ENCODE measurements at places on chromosomes 5 and 9.
A peak's percentile ranks its signal among the peaks of the same experiment; 100 is the strongest.

DNA sequence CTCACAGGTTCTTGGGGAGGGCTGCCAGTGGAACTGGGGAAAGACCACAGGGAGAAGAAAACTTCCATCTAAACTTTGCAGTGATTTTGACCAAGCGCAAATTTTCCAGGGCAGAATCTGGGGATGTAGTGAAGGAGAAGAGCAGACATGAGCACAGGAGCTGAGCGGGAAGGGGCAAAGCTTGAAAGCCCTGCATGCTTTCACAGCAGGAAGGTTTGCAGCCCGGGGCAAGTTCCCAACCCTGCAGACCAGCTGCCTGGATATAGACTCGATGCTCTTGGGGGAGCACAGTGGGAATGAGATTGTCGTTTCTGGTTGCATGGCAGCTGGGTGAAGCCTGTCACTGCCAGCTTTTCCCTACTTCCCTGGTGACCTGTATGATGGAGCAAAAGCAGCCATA is 276.8 kb upstream of the RORB start:
- DNase-seq = no peak

DNA sequence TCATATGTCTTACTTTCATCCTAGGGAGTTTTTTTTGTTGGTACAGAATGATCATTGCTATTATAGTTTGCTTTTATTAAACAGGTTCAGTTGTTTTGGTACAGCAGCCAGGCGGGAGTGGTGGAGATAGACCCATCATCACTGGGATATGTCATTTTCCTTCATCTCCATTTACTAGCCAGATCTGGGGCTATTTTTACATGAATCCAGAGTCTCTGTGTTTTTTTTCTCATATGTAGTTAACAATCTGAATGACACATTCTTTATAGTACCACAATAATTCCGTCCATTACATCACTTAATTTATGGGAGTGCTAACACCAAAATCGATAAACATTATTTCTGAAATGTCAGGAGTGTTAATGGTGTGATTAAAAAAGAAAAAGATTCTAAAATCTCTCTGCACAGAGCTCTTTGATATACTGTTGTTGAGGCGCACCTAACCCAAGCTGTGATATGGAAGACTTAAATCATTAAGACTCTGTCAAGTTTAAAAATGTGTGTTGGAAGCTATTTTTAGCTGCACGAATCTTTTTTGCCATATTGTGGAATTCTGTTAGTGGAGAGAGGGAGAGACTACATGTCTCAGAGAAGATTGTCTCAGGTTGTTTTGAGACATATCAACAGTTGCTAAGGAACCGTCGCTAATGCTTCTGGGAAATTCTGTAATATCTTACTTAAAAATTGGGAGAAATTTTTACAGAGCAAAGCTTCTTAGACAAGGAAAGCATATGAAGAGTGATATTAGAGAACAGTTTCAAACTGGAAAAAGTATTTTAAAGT is 59.6 kb downstream of the RPS23 start:
- no peak for DNase-seq

DNA sequence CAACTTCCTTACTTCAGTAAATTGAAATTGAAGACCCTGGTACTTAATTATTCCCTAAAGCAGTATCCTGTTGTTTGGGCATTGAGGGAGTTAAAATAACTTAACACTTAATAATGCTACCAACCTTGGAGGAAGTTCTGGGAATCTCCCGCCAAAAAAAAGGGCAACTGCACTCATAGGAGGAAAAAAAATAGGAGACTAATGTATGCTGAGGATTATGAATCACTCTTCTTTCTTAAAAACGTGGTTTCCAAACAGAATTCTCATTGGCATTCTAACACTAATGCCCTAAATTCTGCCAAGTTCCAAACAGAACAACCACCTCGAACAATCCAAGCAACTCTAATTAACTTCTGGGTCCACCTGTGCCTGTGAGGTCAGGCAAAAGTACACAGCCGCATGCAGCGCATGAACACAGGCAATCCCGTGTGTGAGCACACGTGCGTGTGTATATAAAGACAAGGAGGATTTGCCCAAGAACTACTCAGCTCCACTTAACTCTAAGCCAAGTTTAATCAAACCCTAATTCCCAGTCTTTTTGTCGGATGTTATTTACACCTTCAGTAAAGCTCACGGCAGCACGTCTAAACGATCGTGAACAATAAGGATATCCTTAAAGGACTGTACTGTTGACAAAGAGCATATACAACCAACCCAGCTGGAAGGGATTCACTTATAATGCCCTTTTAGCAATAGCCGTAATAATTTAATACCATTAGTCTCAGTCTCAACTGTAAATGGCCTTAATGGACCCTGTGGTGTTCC is 78.4 kb downstream of the EBF1 start:
- DNase-seq = peak; percentile 20

- DNase-seq = no peak
Measured at GRCh38 chr9:122978601-122979000, 37.8 kb downstream of the RABGAP1 start.

GRCh38 chr5:73786043-73786831 is 160.2 kb downstream of the ARHGEF28 start:
- DNase-seq = peak; percentile 58

GRCh38 chr9:15778861-15779260 is 226.0 kb downstream of the CCDC171 start:
- DNase-seq = no peak

DNA sequence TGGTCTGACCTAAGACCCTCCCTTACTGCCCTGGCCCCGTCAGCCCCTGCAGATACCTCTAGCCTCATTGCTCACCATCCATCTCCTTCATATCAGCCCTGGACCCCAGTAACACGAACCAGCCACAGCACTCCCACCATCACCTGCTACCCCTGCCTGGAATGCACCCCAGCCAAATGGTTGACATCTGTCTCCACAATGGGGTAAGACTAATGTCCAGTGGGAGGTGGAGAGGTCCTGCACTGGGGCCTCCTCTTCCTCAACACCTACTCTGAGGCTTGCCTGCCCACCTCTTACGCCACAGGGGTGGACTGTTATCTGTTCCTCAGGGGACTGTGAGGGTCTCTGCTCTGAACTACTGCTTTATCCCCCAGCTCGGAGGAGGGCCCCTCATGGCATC is 12.1 kb downstream of the CSF2 start:
- no peak for DNase-seq

GRCh38 chr9:117306032-117306431 is 108.8 kb downstream of the ASTN2 start:
- no peak for DNase-seq

- DNase-seq = no peak
Measured at GRCh38 chr9:108877524-108877923, 15.5 kb downstream of the ACTL7A start.

- DNase-seq = no peak
Measured at GRCh38 chr9:112753725-112754124, 3.2 kb downstream of the SNX30 start.

GRCh38 chr9:92483627-92484545 is 1.6 kb upstream of the ASPN start:
- no peak for DNase-seq

- DNase-seq = no peak
Measured at GRCh38 chr9:76020652-76021051, 130.2 kb downstream of the PCSK5 start.

GRCh38 chr9:120386390-120387131 is 193.4 kb downstream of the CDK5RAP2 start:
- DNase-seq = peak; percentile 95

DNA sequence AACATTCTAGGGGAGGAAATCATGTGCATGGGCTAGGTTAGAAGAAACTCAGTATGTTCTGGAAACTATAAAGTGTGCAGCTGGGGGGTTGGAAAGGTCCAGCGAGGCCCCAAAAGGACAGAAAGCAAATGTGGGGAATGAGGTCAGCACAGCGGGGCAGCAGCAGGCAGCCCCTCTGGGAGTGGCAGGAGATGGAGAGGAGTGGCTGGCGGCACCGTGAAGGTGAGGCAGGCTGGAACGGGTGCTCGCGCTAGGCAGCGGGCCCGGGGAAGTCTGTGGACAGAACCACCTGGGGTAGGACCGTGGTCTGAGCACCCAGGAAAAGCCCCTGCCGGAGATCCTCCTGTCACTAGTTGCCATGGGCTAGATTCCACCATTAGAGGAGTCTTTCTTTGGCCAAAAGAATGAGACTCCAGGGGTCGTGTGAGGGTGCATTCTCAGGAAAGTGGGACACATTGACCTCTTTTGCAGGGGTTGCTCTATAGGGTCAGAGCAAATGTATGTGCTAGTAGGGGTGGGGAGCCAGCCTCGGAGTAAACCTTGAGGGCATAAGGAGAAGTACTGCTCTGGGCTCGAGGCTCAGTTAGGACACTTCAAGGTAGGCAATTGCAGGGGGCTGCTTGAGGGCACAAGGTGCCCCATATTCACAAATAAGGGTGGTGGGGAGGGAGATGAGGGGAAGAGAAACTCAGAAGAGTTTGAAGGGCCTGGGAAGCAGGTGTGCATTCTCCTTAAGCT is 61.2 kb downstream of the IL6ST start:
- DNase-seq = no peak

DNA sequence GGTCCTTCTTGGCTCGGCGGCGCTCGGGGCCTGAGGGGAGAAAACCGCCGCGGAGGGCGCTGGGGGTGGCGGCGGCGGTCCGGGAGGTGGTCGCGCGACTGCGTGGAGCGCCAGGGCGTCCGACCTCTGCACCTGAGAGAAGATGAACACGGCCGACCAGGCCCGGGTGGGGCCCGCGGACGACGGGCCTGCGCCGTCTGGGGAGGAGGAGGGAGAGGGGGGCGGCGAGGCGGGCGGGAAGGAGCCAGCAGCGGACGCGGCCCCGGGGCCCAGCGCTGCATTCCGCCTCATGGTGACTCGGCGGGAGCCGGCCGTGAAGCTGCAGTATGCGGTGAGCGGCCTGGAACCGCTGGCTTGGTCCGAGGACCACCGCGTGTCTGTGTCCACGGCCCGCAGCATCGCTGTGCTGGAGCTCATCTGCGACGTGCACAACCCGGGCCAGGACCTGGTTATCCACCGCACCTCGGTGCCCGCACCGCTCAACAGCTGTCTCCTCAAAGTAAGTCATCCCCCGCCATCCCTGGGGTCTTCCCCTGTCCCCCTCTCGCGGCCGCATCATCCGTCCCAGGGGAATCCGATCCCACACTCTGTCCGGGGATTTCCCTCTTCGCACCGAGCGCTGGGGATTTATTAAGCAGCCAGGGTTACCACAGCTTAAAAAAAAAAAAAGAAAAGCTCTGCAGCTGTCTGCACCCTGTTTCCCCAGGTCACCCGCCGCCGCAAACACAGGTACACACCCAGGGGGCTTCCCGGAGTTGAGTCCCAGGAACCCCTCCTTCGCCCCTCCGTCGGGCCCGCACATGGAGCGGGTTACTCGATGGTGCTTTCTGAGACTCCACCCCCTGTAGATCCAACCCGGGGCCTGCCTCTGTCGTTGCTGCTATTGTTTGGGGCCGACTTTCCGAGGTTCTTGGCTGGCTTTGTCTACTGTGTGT is at the start of gene GTF3C4:
GTF3C4 (plus strand) TSS at position 8 of the 935 bp plus-strand sequence; CDS start at position 143, 135 bp downstream.
- no peak for DNase-seq

- no peak for DNase-seq
Measured at GRCh38 chr5:173848986-173849596, 39.1 kb upstream of the CPEB4 start.

DNA sequence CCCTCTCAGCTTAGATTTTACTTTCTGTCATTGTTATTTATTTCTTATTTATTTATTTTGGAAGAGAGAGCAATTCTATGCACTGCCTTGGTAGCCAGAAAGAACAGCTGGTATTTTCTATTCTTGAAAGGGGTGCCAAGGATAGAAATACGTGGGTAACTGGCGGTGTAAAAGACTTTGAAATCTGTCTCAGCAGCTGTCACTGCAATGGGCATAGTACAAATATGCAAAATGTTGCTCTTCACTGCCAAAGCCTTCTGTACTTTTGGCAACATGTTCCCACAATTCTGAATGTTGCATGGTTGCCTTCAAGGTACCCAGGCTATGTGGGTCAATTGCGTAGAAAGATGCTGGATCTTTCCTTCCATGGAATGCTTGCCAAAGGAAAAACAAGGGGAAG is 230.2 kb upstream of the EDIL3 start:
- DNase-seq = no peak

- DNase-seq = no peak
Measured at GRCh38 chr9:77819657-77820056, 171.5 kb upstream of the GNA14 start.

DNA sequence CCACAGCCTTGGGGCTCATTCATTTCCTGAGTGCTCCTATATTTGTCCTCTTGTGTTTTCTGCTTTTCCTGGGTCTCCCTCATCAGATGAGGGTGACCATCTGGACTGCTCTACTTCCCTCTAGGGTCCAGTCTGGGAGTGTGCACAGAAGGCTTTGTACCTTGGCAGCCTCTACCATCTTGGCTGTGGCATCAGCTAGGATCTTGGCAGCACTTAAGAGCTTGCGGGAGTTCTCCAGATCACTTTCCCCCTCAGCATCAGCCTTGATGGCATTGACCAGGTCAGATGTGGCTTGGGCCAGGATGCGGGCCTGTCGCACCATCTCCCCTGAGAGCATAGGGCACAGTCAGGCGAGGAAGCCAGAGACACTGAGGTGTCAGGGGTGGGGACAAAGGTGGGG is 15.8 kb downstream of the TLN1 start:
- DNase-seq = no peak

DNA sequence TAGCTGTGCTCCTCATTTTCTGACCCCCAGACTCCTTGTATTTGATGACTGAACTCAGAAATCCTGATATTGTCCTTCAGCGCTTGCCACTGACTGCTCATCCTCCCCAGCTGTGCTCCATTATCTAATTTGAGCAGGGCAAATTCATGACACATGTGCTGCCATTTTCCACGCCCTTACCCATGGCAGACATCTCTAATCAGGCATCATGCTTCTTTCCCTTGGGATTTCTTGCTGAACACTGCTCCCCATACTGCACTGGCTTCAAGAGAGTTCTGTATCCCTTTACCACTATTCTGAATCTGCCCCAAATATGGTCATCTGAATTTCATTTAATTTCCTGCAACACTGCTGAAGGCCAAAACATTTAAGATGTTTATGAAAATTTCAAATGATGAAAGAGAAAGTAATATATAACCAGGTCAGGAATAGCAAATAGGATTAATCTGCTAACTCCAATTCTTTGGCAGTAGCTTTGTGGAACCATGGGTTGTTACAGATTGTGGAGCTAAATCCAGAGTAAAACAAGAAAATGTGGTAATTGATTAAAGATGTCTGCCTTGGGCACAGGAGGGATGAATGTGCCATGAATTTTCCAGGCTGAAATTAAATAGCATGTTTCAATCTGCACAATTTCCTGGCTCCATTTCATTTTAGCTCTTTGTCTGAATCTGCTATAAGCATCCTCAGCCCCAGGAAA is 93.6 kb downstream of the CYFIP2 start:
- no peak for DNase-seq

- no peak for DNase-seq
Measured at GRCh38 chr5:35543408-35543807, 74.3 kb upstream of the SPEF2 start.
